Kidney glomerular epithelial cell (primary cell): ENCODE measurements at places on chromosomes 12 and 14.
A peak's percentile ranks its signal among the peaks of the same experiment; 100 is the strongest.

DNA sequence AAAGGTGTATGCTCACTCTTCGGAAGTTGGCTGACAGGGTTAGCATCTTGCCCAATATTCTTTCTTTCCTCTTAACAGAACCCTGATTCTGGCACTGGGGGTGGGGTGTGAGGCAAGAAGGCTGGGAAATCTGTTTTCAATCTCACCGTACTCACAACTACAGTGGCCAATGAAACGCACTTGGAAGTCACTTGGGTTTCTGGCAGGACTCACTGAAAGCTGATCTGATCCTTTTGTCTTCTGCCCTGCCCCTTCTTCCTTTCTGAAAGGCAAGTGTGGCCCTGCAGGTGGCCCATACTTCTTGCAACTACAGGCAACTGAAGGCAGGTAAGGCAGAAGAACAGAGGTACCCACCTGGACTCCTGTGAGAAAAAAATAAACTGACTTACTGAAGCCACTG is 106.9 kb downstream of the STXBP6 start:
- DNase-seq = no peak

DNA sequence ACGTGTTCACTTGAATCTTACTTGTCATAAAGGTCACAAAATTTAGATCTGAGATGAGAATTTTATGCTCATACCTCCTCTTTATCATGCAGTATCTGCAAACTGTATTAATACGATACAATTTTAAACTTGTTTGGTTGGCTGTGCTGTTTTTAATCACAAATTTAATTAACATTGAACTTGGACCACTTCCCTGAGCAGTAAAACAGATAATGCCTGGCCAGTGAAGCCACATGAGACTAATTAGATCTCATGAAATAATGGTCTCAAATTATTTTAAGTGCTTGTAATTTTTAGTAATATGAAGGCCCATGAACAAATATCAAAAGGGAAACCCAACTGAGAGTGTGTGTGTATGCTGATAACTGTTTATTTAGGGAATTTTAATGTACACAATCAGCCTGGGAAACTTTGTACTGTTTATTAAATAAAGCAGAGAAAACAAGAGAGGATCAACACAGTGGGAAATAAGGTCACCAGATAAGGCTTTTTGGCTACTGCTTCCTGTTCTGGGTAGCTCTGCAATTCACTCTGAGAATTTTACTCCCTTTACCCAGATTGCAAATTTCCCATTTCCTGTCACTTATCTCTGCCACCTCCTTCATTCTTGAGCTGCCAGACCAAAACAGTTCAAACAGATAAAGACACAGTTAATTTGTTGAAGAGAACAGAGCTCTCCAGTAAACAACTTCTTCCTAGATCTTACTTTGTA is 61.6 kb upstream of the GNPNAT1 start:
- DNase-seq = no peak

- DNase-seq = no peak
These were observed 267.3 kb upstream of the SRRM4 start for GRCh38 chr12:118714051-118714460.

- no peak for DNase-seq
These were observed 6.5 kb upstream of the ATG101 start for GRCh38 chr12:52063082-52063924.

DNA sequence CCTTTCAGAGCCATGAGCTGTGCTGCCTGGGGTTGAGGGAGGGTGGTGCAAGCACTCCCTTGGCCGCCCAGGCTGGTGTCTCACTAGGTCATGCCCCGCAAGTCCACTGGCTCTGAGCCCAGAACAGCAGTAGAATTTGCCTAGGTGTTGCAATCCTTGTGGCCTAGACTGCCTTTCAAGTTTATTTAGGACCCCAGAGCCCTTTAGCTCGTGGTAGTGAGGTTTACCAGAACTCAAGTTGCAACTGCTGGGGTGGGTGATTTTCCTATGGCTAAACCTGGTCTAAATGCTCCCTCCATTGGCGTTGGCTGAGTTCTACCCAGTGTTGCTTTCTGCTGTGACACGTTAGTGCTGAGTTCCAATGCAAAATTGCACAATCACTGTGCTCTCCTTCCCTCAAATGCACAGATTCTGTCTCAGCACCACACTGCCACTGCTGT is 287.2 kb downstream of the BCAT1 start:
- DNase-seq = peak; percentile 54

DNA sequence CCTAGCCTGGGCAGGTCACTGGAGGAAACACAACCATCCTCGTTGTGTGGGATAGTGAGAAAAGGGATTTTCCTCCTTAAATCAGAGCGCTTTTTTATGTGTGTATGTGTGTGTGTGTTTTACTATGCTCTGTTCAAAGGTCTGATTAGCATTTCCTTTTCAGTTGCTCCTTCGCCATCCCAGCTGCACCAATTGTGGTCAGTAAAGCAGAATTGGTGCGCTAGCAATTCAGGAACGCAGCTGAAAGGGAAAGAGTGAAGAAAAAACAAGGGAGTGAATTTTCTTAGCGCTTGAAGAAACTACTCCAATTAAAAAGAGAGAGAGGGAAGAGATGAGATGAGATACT is 173.3 kb upstream of the PARP11 start:
- DNase-seq = no peak

DNA sequence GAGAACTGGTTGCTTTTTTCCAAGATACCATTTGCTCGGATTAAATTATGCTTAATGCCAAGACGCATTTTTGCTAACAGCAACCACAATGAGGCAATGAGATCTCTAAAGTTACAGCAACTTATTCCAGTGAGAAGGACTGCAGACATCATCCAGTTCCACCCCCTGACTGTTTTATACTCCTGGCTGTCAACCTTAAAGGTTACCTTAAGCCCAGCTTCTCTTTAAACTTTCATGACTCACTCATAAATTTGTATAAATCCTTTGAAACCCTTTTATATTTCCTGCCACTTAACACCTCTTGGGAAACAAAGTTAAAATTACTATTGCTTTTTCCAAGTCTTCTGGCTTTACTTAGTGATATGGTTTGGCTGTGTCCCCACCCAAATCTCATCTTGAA is 80.2 kb downstream of the TMTC1 start:
- no peak for DNase-seq

DNA sequence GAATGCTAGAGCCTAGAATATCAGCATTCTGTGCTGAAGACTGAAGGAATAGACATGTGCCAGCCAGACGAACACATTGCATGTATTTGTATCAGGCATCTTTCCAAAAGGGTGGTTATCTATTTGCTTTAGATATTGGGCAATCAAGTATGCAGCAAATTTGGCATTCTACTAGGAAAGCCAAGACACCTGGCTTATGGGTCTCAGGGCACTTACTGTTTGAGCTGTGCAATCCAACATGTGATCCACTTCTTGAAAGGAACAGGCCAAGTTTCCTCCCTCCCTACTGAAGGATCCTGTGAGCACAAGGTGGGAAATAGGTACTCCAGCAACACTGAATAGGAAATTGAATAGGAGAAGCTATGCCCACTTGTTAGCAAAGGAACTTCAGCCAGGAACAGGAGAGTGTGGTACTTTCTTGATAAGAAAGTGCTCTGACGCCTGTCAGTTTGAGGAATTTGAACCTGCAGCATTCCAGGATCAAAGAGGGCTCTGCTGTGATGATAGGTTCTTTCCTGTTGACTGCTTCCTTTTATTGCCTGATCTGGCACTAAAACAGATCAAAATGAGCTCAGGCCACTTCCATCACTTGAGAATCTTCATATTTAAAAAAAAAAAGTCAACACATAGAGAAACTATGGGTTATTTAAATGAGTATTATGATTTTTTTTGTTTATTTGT is 20.6 kb downstream of the OR6S1 start:
- no peak for DNase-seq

GRCh38 chr14:31291210-31291609 is 83.6 kb upstream of the HECTD1 start:
- no peak for DNase-seq

GRCh38 chr12:94433744-94434143 is 25.9 kb downstream of the CEP83 start:
- peak; percentile 26 for DNase-seq

GRCh38 chr12:2286461-2287131 is 233.8 kb downstream of the CACNA1C start:
- no peak for DNase-seq

DNA sequence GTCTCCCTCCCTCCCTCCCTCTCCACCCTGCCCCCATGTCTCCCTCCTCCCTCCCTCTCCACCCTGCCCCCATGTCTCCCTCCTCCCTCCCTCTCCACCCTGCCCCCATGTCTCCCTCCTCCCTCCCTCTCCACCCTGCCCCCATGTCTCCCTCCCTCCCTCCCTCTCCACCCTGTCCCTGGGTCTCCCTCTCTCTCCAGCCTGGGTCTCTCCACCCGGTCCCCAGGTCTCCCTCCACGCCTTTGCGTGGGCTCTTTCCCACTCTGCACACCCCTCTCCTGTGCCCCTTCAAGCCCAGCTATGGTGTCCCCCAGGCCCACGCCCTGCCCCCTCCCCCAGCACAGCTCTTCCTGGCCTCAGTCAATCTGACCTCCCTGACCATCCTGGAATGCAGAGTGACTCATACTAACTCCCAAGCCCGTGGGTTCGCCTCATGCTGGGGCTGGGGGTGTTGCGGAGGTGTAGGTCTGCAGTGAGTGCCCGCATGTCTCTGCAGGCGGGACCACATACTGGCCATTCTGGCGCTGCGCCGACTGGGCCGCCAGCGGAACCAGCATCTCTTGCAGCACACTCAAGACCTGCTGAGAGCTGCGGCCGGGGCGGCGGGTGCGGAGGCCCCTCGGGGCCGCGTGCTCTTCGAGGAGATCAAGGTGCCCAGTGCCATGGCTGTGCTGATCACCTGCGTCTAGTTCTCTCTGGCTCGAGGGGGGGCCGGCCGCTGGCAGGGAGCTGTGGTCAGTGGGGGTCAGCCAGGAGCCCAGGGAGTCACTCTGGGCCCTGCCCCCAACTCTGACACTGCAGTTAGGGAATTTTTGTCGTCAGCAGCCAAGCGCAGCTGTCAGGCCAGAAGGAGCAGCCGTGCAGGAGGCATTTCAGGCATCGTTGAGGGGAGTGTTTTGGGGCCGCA is 13.5 kb upstream of the TNFAIP2 start:
- DNase-seq = peak; percentile 83

GRCh38 chr14:22837750-22838538 is 1.6 kb downstream of the MMP14 start:
- no peak for DNase-seq

DNA sequence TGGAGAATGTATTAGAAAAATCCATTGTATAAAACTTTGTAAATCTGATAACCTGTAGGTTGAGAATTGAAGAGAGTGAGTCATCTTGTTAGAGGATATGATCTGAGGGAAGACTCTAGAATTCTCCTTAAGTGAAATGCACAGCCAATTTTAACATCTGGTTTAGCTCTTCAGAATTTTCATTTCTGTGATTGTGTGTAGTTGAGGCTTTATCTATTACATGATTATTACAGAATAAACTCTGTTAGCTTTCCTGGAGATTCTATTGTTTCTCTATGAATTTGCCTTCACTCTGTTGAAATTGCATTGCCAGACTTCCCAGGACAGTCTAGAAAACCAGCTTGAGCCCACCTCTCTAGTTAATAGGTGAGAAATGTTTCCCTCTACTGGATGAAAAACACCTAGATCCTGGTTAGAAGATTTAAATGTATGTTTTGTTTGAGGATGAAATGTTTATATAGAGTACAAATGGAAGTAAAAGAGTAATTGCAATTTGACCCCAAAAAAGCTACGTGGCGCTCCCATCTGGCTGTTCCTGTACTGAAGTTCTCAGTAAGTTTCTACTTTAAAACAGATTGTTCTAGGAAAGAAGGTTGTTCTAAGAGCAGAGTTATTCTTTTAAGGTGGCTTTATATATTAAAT is 2.9 kb downstream of the NUDT4 start:
- DNase-seq = peak; percentile 54

GRCh38 chr12:14907953-14908352 is 22.3 kb upstream of the MGP start:
- no peak for DNase-seq

GRCh38 chr12:59763835-59764234 is 168.0 kb downstream of the SLC16A7 start:
- DNase-seq = no peak

GRCh38 chr12:44618946-44619345 is 257.2 kb downstream of the NELL2 start:
- DNase-seq = no peak

DNA sequence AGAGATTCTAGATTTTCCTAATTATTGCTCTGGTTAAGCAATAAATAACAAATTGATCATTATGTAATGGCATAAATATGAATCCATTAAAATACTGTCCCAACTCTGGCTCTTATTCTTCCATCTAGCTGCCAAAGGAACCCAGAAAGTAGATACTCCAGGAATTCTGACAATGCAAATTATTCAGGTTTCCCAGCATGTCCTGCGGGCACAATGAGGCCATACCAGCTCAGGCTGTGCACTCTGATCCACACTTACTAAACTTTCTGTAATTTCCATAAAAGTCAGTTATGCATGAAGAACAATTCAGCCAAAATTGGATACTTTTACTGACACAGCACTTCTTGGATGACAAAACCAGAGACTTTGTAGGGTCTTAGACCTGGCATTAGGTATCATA is 576.3 kb downstream of the KCNH5 start:
- no peak for DNase-seq

DNA sequence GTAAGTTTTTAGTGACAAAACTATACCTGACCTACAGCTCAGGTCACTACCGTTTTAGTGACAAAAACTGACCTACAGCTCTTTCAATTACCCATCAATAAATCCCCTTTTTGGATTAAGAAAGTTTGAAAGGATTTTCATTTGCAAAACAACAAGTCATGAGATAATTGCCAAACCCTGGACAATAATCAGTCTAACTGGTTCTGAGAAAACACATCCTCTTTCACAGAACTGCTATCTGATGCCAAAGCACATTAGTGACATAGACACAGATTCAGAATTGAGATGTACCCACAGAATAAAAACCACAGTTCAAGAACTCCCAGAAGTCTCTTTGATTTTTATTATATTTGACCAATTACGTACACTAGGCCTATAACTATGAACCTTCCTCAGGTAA is 126.0 kb upstream of the COCH start:
- no peak for DNase-seq

- DNase-seq = no peak
These were observed 22.3 kb upstream of the GNS start for GRCh38 chr12:64781280-64782190.

DNA sequence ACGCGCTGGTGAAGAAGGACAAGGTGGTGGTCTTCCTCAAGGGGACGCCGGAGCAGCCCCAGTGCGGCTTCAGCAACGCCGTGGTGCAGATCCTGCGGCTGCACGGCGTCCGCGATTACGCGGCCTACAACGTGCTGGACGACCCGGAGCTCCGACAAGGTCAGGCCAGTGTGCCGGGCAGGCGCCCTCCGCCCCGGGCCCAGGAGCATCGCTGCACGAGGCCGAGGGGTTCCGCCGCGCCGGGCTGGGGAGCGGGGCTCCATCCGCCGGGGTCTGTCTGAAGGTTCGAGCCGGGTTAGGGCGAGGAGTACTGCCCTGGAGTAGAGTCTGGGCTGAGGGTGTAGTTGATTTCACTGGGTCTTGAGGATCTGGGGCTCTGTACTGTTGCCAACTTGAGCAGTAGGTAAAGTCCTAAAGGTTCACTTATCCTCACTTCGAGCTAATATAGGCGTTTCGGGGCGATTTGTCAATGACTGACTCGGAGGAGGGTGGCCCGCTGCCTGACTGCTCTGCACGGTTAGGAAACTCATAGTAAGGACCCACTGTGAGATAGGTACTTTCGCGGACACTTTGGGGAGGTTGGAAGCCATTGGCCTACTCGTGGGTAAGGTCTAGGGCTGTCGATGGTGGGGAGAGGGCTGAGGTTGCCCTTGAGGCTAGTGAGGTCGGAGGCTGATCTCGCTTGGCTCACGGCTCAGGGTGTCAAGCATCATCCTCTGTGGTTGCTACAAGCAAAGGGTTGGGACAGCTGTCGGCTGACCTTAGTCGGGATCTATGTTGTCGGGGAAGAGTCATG is 574 bp downstream of the GLRX5 start:
- DNase-seq = no peak
